ENCODE measurements at places on chromosomes 1 and 21. TPM values are rescaled to one million over a fixed set of nuclear protein-coding genes. Genes with fewer than 3 reads are reported as not detected.

DNA sequence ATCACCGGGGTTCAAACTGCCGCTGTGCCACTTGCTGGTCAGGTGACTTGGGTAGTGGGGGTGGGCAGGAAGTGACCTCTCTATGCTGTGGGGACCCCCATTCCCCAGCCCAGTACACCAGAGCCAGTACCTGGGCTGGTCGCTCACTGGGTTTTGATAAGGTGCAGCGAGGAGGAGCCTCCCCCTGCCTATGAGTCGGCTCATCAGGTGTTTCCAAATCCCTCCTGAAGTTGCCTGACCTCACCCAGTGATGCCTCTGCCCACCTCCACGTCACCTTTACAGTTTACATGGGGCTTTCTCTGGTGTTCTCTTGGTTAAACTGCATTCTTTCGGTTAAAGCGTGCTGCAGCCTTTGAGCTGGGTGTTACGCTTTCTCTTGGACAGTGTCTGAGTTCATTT, 58.2 kb downstream of the ARHGEF10L start:
- DNase-seq = no peak

DNA sequence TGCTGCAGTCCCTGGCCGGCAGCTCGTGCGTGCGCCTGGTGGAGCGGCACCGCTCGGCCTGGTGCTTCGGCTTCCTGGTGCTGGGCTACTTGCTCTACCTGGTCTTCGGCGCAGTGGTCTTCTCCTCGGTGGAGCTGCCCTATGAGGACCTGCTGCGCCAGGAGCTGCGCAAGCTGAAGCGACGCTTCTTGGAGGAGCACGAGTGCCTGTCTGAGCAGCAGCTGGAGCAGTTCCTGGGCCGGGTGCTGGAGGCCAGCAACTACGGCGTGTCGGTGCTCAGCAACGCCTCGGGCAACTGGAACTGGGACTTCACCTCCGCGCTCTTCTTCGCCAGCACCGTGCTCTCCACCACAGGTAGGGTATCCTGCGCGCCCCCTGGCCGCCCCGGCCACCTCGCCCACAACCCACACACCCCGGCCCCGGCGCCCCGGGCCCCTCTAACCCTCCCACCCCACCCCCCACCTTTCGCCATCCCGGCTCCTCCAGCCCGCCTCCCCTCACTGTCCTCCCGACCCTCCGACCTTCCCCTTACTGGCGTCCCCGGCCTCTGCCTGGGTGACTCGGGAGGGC, 352 bp downstream of the KCNK1 start:
- peak; percentile 80 for DNase-seq

- DNase-seq = no peak
These were observed 9.9 kb downstream of the SNRPE start for GRCh38 chr1:203871114-203871880.

GRCh38 chr1:153357076-153357852, 390 bp upstream of the S100A9 start:
- no peak for DNase-seq

- DNase-seq = no peak
These were observed 19.0 kb upstream of the MPC2 start for GRCh38 chr1:167955915-167956314.

The MEX3A gene
- 0.03 TPM for polyA plus RNA-seq

GRCh38 chr1:32063261-32063681, 9.5 kb upstream of the TMEM39B start:
- DNase-seq = no peak

The S100A8 gene
- polyA plus RNA-seq = 218 TPM

GRCh38 chr1:8394456-8395321, 76.8 kb downstream of the SLC45A1 start:
- DNase-seq = peak; percentile 62

GRCh38 chr1:20551945-20552727, at the start of gene FAM43B:
Gene FAM43B, plus strand, starts transcription at chr1:20552573. Its CDS starts 401 bp downstream, at chr1:20552974.
- DNase-seq = peak; percentile 87

GRCh38 chr1:23453455-23454000, 29.0 kb upstream of the TCEA3 start:
- no peak for DNase-seq

DNA sequence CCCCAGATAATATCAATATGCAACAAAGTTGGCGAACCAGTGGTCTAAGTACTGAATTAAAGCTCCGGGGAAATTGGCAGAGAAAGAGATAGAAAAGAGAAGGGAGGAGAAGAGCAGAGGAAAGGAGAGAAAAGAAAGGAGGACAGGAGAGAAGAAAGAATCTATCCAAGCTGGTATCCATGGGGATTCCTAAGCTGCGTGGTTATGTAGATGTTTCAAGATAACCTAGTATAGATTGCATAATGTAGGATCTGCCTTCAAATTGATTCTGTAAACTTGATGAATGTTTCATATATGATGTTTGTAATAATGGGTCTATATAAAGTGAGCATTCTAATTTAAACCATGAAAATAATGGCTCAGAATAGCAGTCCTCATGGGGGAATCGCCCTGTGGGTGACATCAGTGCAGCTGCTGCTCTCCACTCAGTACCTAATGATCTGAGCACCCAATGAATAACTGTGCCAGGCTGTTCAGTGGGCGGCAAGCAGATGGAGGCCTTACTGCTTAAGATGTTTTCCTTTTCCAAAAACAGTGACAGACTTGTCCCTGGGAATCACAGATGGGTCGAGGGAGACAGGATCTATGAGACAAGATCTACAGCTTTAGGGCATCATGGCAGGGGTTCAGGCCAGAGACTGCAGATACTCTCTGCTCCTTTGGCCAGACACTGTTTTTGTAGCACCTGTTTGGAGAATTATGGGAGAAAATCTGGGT, 78.0 kb downstream of the LAMC2 start:
- DNase-seq = no peak

DNA sequence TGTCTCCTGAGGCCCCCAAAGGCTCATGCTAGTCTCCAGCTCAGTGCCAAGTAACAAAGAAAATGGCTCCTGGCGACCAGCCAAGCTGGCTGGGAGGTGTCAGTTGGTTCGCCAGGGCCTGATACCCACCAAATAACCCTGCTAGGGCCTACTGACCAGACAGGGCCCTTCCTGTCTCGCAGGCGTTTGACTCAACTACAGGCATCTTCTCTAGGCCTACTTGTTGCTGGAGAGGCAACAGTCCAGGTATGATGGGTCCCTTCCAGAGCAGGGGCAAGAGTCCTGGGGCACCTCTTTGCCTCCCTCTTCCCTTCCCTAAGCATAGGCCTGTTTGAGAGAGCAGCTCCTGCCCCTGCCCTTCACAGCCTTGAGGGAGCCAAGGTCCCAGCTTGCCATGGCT, 147.9 kb upstream of the VANGL1 start:
- DNase-seq = no peak

DNA sequence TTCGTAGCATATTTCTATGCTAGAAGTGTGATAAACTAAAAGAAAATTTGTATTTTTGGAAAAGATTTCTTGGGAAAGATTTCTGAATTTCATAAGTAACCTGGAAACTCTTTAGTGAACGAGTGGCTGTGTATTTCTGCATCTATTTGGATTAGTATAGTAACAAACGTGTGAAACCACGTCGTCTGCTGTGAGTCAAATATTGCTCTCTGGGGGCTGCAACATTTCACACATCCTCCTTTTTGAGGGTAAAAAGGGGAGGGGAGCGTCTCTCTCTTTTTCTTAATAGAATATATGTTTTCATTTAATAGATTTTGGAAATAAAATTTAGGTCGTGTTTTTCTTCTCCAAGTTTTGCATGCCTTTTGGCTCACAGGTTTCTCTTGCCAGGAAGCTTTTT, 44.8 kb downstream of the LHX9 start:
- no peak for DNase-seq

DNA sequence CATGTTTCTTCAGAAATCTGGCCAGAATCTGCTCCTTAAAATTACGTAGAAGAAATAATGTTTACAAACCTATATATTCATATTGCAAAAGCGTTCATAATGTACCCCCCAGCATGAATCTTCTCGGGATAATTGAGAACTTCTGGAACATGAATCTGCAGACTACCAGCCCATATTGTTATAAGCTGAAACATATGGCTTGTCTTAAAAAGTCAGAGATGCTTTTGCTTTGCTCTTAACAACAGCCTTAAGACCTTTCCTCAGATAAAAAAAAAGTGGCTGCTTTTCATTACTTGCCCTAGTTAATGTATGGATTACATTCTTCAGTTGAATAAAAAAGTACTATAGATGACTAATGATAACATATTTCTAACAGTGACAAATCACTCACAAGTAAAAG, 15.0 kb upstream of the ZZZ3 start:
- DNase-seq = no peak

- DNase-seq = no peak
These were observed 35.1 kb upstream of the IFNGR2 start for GRCh38 chr21:33368124-33368523.

DNA sequence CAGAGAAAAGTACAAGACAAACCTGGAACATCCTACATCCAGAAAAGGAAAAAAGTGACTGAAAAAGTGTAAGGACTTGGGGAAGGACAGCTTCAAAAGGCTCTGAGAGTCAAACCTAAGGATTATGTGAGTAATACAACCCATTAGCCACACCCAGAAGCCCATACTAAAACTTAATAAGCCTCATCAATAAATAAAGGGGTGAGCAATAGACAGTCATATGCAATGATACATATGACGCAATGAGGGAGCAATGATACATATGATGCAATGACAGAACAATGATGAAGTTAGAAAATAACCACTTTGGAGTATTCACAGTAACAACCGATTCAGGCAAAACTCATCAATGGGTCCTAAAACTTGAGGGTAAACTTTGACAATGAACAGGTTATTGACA, 50.1 kb downstream of the BRWD1 start:
- no peak for DNase-seq

GRCh38 chr1:7868070-7868780, 15.4 kb upstream of the UTS2 start:
- no peak for DNase-seq

DNA sequence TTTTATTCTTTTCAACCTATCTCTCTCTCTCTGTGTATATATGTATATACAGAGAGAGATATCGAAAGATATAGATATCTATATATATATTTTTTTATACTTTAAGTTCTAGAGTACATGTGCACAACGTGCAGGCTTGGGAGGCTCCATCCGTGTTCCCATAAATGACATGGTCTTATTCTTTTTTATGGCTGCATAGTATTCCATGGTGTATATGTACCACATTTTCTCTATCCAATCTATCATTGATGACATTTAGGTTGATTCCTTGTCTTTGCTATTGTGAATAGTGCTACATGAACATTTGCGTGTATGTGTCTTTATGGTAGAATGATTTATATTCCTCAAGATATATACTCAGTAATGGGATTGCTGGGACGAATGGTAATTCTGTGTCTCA, 55.2 kb upstream of the GPR88 start:
- no peak for DNase-seq

DNA sequence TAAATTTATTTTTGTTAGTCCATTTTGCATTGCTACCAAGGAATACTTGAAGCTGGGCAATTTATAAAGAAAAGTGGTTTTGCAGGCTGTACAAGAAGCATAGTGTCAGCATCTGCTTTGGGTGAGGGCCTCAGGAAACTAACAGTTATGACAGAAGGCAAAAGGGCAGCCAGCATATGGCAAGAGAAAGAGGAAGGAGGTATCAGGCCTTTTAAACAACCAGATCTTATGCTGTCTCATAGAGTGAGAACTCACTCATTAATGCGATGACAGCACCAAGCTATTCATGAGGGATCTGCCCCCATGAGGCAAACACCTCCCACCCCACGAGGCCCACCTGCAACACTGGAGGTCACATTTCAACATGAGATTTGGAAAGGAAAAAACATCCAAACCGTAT, 898.4 kb downstream of the KCNT2 start:
- no peak for DNase-seq

GRCh38 chr1:66267201-66267940, 266.6 kb upstream of the SGIP1 start:
- DNase-seq = no peak

- no peak for DNase-seq
These were observed 362.5 kb upstream of the ADAMTS5 start for GRCh38 chr21:27329255-27329851.

The PRRX1 gene
- 15.2 TPM for polyA plus RNA-seq
